ENCODE measurements at places on chromosomes 2 and 18.

GRCh38 chr2:184971546-184972068 is 373.3 kb downstream of the ZNF804A start:
- DNase-seq: no peak

DNA sequence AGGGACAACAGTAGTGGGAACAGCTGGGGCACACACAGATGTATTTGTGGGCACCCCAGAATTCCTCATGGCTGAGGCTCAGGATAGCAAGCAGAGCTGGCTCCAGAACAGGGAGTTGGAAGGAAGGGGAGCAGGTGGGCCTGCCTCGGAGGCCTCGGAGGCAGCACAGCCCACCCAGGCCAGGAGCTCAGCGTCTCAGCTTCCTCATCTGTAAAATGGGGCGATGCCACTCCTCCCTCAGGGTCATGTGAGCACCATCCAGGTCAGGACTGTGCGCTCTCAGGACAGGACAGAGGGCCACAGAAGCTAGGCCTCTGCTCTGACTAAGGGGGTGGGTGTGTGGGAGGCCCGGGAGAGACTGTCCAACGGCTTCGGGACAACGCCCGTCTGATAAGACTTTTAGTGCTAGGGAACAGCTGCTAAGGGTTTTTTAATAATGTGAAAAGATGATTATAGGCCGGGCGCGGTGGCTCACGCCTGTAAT is 106.2 kb downstream of the HDAC4 start:
- no peak for DNase-seq

DNA sequence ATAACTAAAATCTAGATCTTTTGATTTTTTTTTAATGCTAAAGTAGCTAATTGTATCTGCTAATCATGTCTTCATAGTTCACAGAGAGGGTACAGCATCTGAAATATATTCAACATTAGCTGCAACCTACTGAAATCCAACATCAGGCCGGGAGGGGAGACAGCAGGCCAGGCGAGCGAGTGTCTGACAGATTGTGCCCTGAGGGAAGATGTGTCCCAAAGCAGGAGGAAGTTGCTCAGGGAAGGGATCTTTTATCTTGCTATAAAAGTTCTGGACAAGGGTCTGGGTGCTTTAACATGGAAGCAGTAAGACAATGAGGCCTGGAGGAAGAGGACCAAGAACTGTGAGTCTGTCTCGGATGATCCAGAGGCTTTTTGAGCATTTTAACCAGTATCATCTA is 274.1 kb downstream of the AFF3 start:
- no peak for DNase-seq

- no peak for DNase-seq
Measured at GRCh38 chr2:144372410-144373080, 147.4 kb downstream of the ZEB2 start.

DNA sequence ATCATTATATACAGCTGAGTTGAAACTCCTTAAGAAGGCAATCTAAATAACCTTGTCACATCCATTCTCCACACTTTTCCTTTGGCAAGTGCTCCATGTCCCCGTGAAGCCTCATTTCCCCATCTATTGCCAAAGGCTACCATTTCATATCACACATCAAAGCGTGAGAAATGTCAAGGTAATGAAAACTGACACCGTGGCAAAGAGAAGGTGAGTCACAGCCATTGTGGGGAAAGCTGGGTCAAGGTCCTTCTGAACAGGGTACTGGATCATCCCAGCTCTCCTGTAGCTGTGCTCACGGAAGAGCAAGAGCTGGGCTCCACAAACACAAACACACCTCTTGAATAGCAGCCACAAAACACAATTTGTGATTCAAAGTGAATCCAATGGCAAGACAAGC is 58.2 kb upstream of the REG3G start:
- DNase-seq: no peak

DNA sequence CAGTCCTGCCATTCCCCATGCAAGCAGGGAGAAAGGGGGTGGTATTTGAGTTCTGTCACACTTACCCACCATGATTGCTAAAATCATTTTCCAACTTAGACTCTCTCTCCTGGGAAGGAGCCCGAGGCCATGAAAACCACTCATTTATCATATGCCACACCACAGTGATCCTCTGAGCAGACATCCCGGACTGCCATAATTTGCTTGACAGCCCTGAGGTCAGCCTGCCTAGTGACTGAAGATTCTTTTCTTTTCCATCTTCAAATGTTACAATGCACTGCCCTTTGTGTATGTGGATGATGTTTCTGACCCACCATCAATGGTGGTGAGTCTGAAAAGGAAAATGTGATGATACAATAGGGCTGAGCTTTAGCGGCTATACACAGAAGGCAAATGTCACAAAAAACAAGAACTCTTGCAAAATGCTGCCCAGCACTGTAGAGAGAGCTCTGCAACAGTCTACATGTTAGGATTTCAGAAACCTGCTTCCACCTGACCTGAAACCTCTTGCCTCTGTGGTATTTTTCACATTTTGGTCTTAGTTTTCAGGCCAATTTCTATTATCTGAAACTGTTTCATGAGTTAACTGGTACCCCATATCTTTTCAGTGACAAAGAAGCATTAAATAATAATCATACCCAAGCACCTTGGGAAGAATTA is 272.8 kb downstream of the ZNF385B start:
- DNase-seq: no peak

DNA sequence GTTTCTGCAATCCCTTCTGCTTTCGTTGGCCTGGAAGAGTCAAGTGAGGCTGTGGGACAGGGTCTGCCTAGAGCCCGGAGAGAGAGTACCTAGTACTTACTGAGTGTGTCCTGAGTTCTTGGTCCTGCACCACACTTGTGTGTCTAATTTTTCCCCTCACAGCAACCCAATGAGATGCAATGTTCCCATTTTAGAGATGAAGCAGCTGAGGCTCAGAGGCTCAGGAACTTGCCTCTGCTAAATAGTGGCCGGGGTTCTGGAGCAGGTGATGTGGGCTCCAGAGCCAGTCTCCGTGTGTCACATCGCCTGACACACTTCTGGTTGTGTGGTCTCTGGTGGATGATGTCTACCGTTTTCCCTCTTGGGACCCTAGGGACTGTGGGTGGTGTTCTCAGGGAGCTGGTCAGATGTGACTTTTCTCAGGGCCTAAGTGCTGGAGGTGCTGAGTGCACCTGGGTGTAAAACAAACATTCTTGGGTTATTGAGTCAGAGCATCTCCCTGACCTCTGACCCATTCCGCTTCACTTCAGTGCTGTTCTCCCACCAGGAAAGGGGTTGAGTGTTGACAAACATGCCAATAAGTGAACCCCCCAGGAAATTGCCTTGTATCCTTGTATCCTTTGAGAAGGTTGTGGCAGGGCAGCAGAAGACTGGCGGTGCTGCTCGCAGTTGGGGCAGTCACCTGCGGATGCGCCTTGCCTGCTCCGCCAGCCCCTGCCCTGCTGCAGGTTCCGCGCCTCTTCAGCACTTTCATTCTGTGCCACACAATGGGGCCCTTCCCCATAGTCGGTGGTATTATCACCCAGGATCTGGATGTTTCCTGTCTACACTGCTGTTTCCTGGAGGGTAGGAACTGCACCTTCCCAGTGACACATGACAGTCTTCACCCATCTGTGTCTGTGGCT is 32.1 kb downstream of the HK2 start:
- DNase-seq: no peak

GRCh38 chr2:170535552-170535951 is 179.6 kb upstream of the SP5 start:
- no peak for DNase-seq

GRCh38 chr2:17972991-17973390 is 94.5 kb downstream of the KCNS3 start:
- no peak for DNase-seq

DNA sequence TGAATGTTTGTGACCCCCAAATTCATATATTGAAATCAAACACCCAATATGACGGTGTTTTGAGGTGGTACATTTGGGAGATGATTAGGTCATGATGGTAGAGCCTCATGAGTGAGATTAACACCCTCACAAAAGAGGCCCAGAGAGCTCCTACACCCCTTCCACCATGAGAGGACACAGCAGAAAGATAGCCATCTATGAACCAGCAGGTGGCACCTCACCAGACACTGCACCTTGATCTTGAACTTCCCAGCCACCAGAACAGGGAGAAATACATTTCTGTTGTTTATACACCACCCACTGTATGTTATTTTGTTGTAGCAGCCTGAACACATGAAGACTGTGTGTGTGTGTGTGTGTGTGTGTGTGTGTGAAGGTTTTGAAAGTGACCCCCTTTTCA is 58.1 kb downstream of the ST3GAL5 start:
- no peak for DNase-seq

GRCh38 chr2:112708968-112709367 is 11.9 kb upstream of the NT5DC4 start:
- DNase-seq: no peak

DNA sequence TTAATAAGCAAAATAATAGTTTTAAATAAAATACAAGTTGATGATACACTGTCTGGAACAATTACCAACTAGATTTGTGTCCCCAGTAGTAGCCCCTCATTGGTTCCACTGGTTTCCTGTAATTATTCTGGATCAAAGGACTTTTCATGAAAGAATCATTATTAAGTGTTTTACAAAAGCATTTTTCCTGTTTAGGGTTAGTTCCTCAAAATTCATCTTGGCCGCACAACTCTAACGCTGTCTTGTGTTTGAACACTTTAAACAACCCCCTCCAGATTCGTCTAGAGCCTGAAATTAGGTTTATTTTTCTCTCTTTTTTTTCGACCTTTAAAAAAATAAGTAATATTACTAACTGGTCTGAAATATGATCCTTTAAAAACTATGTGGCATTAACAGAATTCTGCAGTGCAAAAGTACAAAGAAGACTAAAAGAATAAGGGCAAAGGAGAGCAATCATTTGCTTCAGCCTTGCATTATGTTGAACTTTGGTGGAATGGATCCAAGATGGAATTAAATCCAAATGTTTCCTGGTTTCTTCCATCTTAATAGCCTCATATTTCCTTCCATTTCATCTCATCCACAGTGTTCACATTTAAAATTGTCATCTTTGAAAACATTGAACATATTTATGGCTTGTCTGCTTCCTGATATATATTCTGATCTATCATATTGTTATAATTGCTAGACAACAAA is 678.4 kb downstream of the IRS1 start:
- DNase-seq: no peak

- DNase-seq: no peak
Measured at GRCh38 chr2:182887093-182887492, 20.7 kb upstream of the FRZB start.

DNA sequence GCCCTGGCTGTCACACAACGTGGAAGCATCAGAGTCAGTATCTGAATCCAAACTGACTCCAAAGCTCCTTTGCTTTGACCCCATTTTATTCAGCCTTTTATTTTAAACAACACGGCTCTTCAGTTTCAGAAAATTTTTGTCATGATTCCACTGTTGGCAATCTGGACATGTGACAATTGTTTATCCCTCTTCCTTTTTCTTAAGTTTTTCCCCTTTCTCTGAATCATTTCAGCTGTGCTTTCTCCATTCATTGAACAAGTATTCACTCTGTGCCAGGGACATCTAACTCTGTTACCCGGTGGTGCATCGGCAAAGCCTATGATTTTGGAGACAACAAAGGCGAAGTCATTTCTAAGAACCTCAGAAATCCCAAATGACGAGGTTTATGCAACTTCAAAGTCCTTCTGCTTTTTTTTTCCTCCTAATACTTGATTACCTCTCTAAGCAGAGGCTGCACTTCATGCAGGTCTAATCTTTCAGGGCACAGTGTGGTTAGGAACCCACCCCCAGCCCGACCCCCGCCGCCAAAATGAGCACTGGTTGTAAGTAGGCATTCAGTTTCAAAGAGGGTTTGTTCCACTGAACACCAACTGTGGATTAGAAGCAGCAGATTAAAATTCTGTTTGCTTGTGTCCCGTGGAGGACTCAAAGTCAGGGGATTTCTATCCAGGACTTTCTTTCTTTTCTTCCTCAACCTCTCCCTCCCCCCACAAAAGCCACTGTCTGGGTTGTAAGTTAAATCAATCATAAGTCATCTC is 18.6 kb downstream of the ST6GAL2 start:
- no peak for DNase-seq

GRCh38 chr2:118423776-118424175 is 335.5 kb downstream of the INSIG2 start:
- no peak for DNase-seq

GRCh38 chr2:12923907-12924610 is 207.3 kb downstream of the TRIB2 start:
- peak; percentile 47 for DNase-seq

- no peak for DNase-seq
Measured at GRCh38 chr2:98911376-98912154, 24.5 kb downstream of the CRACDL start.

DNA sequence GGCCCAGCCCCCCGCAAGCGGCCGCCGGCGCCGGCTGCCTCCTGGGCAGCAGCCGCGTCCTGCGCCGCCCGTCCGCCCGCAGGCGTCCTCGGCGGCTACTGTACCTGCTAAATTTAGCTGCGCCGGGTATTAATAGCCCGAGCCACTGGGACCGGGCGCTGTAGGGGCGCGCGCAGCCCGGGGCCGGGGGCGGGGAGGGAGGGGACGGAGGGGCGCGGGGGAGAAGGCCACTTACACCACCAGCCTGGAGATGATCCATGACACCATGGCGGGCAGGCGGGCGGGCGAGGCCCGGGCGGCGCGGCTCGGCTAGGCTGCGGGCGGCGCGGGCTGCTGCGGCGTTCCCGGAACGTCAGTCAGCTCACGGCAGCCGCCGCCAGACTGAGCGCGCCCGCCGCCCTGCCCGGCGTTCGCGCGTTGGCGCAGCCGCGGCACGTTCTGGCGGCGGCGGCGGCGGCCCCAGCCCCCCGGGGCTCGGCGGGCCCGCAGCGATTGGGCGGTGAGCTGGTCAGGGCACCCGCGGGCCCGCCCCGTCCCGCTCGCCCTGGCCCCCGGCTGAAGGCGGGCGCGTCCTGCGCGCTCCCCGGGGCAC is at the start of gene REEP1:
Gene REEP1, minus strand, starts transcription at position 383 of the 592 bp plus-strand sequence. Its CDS starts 116 bp downstream, at position 267.
- no peak for DNase-seq

GRCh38 chr2:55772109-55772980 is 78.7 kb upstream of the PNPT1 start:
- DNase-seq: no peak

DNA sequence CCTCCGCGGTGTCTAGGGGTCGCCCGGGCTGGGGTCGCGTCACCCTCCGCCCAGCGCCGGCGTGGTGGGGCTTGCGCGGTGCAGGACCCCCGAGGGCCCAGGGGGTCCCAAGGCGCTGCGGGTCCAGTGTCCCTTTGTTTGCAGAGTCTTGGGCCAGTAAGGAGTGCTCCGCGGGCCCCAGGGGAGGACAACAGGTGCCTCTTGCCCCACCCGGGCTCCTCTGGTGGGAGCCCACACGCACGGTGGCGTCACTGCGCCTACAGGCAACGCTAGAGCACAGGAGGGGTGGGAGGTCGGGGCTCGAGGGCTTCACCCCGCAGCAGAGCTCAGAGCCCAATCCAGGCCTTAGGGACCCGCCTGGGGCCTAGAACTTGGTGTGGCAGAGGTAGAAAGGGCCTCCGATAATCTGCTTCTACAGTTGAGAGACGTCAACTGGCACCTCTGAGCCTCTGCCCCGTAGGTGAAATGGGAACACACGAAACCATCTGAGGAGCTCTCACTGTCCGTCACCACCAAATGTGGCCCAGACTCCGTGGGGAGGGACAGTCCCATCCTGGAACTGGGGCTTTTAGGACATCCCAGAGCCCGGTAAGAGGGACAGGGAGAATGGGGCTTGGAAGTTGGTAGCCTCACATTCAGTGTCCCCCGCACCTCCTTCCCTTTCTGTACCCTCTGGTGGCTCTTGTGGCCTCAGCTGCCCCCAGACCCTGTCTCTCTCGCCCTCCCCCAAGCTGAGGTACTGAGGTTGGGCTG is 1.4 kb downstream of the ARID5A start:
- DNase-seq: no peak

- DNase-seq: no peak
Measured at GRCh38 chr2:210363261-210363660, 48.3 kb upstream of the MYL1 start.
